ENCODE measurements at places on chromosomes 2 and 18. TPM values are rescaled to one million over a fixed set of nuclear protein-coding genes. Genes with fewer than 3 reads are reported as not detected.
A peak's percentile ranks its signal among the peaks of the same experiment; 100 is the strongest.

- peaks cover 89% of the 10 kb centered on the region for H3K27me3 ChIP-seq
- H3K27ac ChIP-seq = no peak overlapping the region
- DNase-seq = peak; percentile 57
- H3K4me3 ChIP-seq = peak overlapping the region; percentile 67
- H3K36me3 ChIP-seq = no peaks in the 10 kb centered on the region
- peaks cover 7% of the 10 kb centered on the region for H3K4me1 ChIP-seq
Measured at GRCh38 chr2:104872866-104873688, 19.2 kb downstream of the POU3F3 start.

DNA sequence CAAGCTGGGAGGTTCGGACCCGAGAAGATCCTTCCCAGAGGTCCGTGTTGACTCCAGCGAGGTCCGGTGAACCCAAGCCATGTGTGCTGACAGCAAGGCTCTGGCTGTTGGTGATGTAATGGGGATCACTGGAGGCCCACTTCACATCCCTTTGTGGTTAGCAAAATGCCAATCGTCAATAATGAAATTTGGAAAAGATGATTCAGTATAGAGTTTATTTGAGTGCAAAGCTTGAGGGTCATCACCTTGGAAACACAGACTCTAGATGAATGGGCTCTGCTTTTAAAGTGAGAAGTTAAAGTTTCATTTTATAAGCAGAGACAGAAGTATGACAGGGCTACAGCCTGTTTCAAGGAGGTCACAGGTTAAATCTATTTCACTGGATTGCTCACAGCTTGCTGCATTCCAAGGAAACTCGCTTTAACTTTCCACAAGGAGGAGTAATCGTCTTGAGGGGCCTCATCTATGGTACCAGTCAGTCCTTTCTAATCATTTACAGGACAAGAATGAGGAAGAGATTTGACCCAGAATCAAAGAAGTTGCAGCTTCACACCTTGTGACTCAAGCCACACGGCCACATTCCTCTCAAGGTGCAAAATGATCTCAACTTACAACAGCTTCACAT lies 140.5 kb downstream of the TPO start:
- H3K4me1 ChIP-seq = no peaks in the 10 kb centered on the region
- DNase-seq = no peak
- H3K4me3 ChIP-seq = no peak overlapping the region
- H3K36me3 ChIP-seq = no peaks in the 10 kb centered on the region

DNA sequence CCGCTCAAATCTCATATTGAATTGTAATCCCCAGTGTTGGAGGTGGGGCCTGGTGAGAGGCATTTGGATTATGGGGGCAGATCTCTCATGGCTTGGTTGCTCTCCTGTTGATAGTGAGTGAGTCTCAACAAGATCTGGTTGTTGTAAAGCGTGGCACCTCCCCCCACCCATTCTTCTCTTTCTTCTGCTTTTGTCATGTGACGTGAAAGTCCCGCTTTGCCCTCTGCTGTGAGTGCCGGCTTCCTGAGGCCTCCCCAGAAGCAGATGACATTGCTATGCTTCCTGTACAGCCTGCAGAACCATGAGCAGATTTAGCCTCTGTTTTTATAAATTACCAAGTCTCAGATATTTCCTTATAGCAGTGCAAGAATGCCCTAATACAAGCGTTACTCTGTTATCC lies 673.8 kb downstream of the ADCYAP1 start:
- H3K4me3 ChIP-seq = no peak overlapping the region
- H3K4me1 ChIP-seq = no peaks in the 10 kb centered on the region
- H3K27me3 ChIP-seq = no peaks in the 10 kb centered on the region
- DNase-seq = no peak

DNA sequence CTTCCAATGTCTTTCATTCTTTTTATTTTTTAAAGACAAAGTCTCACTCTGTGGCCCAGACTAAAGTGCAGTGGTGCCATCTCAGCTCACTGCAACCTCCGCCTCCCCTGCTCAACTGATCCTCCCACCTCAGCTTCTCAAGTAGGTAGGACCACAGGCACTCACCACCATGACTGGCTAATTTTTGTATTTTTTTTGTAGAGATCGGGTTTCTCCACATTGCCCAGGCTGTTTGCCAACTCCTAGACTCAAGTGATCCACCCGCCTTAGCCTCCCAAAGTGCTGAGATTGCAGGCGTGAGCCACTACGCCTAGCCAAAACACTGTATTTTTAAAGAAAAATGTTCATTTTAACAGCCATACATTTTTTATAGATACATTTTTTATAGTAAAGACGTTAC lies 12.7 kb downstream of the GCKR start:
- H3K36me3 ChIP-seq = no peaks in the 10 kb centered on the region
- no peaks in the 10 kb centered on the region for H3K4me1 ChIP-seq
- H3K27ac ChIP-seq = no peak overlapping the region
- no peak overlapping the region for H3K4me3 ChIP-seq
- peaks cover 16% of the 10 kb centered on the region for H3K27me3 ChIP-seq

GRCh38 chr2:70011786-70012185 lies 50.4 kb upstream of the ASPRV1 start:
- no peak overlapping the region for H3K4me3 ChIP-seq
- H3K27ac ChIP-seq = no peak overlapping the region
- H3K36me3 ChIP-seq = peaks cover 35% of the 10 kb centered on the region
- peaks cover 17% of the 10 kb centered on the region for H3K4me1 ChIP-seq

- peaks cover 2% of the 10 kb centered on the region for H3K36me3 ChIP-seq
- no peak for DNase-seq
- H3K27ac ChIP-seq = no peak overlapping the region
Measured at GRCh38 chr2:7878786-7879482, 802.9 kb upstream of the ID2 start.

KCNS3 gene
- total RNA-seq = not detected

DNA sequence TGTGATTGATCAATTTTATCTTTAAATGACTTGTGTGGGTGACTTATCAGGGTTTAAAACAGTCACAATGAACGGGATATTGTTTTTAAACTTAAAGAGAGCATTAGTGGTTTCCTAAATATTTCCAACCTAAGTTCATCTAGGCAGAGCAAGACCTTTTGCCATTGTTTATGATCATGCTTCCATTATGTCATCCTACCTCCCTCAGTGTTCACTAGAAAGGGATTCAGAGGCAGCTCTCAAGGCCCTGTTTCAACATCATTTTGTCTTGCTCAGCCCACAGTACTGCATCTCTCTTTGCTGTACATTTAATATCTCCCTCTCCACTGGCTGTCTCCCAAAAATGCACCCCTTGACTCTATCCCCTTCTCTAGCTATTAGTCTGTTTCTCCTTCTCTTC lies 21.5 kb upstream of the PELI1 start:
- DNase-seq = no peak
- no peaks in the 10 kb centered on the region for H3K27me3 ChIP-seq
- H3K4me1 ChIP-seq = no peaks in the 10 kb centered on the region
- no peaks in the 10 kb centered on the region for H3K36me3 ChIP-seq
- H3K4me3 ChIP-seq = no peak overlapping the region
- H3K27ac ChIP-seq = no peak overlapping the region

- no peaks in the 10 kb centered on the region for H3K4me1 ChIP-seq
- peaks cover 15% of the 10 kb centered on the region for H3K27me3 ChIP-seq
- H3K36me3 ChIP-seq = no peaks in the 10 kb centered on the region
- DNase-seq = peak; percentile 15
Measured at GRCh38 chr18:80168982-80169381, 59.9 kb downstream of the ADNP2 start.

DNA sequence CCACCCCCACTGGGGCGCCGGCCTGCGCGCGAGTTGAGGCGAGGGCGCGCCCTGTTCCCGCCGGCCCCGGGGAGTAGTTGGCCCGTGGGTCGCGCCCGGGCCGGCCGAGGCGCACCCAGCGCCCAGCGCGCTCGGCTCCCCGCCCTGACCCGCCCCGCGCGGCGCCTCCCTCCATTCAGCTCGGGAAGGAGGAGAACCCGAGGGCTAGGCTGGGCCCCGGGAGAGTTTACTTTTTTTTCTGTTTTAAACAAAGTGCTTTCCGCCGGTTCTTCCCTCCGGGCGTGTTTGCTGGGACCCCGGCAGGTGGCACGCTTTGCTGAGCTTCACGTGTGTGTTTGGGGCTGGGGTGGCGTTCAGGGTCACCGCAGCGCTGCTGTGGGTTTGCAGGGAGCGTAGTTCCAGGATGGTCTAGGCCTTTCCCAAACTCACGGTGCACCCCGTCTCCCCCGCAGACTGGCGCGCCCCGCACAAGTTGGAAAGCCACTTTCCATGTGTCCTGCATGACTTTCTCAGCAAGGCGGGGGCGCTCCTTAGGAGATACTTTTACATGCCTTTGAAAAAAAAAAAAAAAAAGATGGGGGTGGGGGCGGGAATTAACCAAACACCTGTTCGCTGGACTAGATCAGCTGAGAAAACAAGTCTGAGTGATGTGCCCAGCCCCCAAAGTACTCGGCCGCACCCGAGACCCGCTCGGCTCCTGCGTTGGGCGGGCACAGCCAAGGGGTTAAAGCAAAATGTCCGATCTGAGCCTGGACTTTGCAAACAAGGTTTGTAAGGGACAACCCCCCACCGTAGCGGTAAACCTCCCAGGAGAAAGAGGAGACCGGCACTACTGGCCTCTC lies 825 bp downstream of the ITGA6 start:
- DNase-seq = peak; percentile 47
- H3K27me3 ChIP-seq = peaks cover 21% of the 10 kb centered on the region
- H3K36me3 ChIP-seq = peaks cover 2% of the 10 kb centered on the region
- H3K27ac ChIP-seq = peak overlapping the region; percentile 53

LRP1B gene
- total RNA-seq = not detected

- H3K36me3 ChIP-seq = no peaks in the 10 kb centered on the region
- no peak overlapping the region for H3K27ac ChIP-seq
- no peak overlapping the region for H3K4me3 ChIP-seq
Measured at GRCh38 chr18:50696436-50696835, 123.4 kb downstream of the MRO start.

DNA sequence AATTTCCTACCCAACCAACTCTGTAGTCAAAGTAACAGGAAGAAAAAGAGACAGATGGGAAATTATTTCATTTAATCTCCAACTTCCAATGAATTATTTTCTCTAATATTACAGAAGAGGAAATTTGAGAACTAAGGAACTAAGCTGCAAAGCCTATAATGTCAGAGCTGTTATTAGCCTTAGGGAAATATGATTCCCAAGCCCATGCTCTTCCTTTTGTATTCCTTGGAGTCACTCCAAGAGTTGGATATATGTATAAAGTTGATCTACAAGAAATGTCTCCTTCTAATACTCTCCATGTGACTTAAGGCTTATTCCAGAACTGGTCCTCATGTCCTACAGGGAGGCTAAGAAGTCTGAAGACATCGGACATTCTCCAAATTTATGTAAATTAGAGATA lies 31.6 kb upstream of the VWC2L start:
- H3K27ac ChIP-seq = no peak overlapping the region
- H3K36me3 ChIP-seq = no peaks in the 10 kb centered on the region
- no peaks in the 10 kb centered on the region for H3K4me1 ChIP-seq
- H3K4me3 ChIP-seq = no peak overlapping the region

GRCh38 chr2:227103583-227103982 lies 60.4 kb downstream of the COL4A4 start:
- no peaks in the 10 kb centered on the region for H3K4me1 ChIP-seq
- H3K36me3 ChIP-seq = no peaks in the 10 kb centered on the region
- peaks cover 2% of the 10 kb centered on the region for H3K27me3 ChIP-seq
- H3K4me3 ChIP-seq = no peak overlapping the region

LRRTM1 gene
- not detected for total RNA-seq

GRCh38 chr2:142874293-142874814 lies 3.1 kb upstream of the KYNU start:
- no peaks in the 10 kb centered on the region for H3K36me3 ChIP-seq
- no peak for DNase-seq
- peaks cover 4% of the 10 kb centered on the region for H3K27me3 ChIP-seq
- H3K4me3 ChIP-seq = no peak overlapping the region
- H3K27ac ChIP-seq = no peak overlapping the region

SERPINB13 gene
- total RNA-seq = not detected

GRCh38 chr18:10015288-10015701 lies 101.5 kb downstream of the VAPA start:
- H3K4me1 ChIP-seq = peaks cover 7% of the 10 kb centered on the region
- peaks cover 6% of the 10 kb centered on the region for H3K27me3 ChIP-seq
- DNase-seq = no peak
- H3K27ac ChIP-seq = no peak overlapping the region
- no peak overlapping the region for H3K4me3 ChIP-seq

NEU2 gene
- total RNA-seq = not detected

DNA sequence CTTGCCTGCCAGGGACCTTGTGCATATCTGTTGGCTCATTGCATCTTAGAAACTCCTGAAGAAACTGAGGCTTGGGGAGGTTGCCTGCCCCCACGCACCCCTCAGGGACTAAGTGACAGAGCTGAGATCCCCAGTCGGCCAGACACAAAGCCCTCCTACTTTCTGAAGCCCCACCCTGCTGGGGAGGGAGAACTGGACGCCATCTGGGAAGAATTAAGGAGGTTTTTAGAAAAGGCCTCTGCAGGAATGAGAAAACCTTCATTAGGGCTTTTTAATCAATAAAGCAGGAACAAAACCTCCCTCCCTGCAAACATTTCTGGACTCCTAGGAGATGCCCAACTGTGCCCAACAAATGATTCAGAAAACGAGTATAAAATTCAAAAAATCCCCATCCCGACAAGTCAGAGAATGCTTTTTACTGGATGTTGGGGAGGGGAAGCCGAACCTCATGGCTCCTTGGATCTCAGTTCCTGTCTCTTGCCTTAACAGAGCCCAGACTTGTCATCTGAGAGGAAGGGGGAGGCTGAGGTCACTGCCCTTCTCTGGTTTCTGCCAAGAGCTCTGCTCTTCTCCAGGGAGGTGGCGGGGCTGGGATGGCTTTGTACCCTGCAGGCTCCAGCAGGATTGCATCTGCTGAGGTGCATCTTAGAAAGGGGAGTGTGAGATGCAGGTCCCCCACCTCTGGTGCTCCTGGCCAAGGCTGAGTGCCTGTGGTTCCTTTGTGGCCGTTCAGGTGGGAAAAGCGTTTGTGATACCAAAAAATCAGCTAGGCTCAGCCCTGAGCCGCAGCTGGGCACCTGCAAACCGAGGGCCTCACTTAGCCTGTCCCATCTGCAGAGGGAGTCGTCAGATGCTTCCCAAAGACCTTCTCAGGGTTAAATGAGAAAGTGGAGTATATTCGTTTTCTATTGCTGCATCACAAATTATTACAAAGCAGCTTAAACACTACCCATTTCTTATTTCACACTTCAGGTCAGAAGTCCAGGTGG lies 142.4 kb downstream of the ZFP36L2 start:
- peaks cover 8% of the 10 kb centered on the region for H3K4me1 ChIP-seq
- no peak for DNase-seq
- H3K36me3 ChIP-seq = peaks cover 2% of the 10 kb centered on the region
- H3K4me3 ChIP-seq = no peak overlapping the region
- H3K27me3 ChIP-seq = no peaks in the 10 kb centered on the region
- H3K27ac ChIP-seq = no peak overlapping the region

DNA sequence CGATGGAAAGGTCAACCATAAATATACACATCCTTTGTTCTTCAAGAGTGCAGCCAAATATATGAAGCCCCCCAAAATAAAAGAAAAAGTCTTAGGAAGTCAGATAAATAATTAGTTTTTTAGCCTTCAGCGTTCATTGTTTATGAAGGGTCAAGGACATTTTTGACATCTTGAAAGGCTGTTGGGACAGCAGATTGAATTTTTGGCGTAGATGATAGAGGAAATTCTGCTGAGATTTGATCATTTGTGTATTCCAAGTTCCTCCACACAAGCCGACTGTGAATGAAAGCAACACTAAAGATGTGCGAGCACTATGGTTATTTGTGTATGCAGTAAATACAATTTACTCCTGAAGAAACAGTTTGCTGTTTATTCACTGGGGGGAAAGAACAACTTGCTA lies 177.8 kb upstream of the PARD3B start:
- H3K4me3 ChIP-seq = no peak overlapping the region
- H3K27me3 ChIP-seq = peaks cover 4% of the 10 kb centered on the region
- DNase-seq = no peak

GCG gene
- not detected for total RNA-seq

Measured in activated naive CD8-positive, alpha-beta T cell treated with anti-CD3 and anti-CD28 coated beads, Interleukin-2, amount 10 ng/mL, durations not matched to agents 7 days and 5 days (primary cell).